Hippocampal formation (tissue), 2 donors: ENCODE measurements at places on chromosomes 3 and 15.
A peak's percentile ranks its signal among the peaks of the same experiment; 100 is the strongest.

- DNase-seq: no peak
These were observed 694 bp downstream of the ABTB1 start for GRCh38 chr3:127673191-127674100.

DNA sequence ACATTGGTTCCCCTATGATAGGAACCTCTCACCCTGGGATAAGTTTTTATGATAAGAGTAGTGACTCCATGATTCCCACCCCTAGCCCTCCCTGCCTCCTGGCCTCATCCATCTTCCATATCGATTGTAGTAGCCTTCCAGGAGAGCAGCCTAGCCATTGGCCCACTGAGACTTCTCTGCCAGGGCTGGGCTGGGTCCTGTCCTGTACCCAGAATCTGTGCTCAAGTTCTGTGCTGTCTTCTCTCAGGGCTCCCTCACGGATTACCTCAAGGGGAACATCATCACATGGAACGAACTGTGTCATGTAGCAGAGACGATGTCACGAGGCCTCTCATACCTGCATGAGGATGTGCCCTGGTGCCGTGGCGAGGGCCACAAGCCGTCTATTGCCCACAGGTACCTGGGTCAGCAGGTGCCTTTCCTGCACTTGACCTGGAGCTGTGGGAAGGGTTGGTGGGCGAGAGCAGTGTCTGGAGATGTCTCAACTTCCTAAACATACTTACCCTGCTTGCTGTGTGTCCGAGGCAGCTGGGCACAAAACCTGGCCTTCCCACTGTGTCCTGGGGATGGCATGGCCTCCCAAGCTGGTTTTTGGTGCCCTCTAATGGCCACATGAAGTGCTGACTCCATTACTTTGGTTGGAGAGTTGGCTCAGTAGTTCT, 16.6 kb upstream of the EXOG start:
- DNase-seq: peak; percentile 61

- DNase-seq: no peak
These were observed 184.0 kb downstream of the GOLGA6L6 start for GRCh38 chr15:20357481-20358065.

DNA sequence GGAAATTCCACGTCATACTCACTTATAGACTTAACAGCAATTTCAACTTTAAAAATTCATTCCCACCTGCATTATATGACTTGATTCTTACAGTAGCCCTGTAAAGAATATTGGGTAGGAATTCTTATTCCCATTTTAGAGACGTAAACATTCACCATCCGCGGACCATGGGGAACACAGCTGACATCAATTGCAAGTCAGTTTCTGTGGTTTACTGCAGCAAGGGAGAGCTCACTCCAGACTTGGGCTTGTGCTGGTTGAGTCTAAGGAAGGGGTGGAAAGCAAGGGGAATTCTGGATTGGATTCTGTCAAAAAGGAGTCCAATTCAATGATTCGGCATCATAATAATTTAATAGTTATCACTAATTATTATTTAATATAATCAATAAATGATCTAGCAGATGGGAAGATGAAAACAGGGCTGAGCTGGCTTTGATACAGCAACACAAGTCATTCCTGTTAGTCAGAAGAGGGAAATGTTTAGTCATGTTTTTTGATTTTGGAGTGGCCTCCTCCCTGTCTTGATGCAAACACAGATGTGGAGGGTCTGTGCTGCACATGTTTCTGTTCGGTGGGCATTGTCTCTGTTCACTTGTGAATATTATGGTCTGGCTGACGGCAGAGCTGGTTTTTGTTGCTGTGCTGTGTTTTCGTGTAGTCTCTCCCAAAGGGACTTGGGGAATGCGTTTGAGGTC, 9.7 kb downstream of the LIPC start:
- DNase-seq: no peak
